ENCODE measurements at places on chromosomes 6 and 20. TPM values are rescaled to one million over a fixed set of nuclear protein-coding genes. Genes with fewer than 3 reads are reported as not detected.

Gene AURKA
- 17.4 TPM for total RNA-seq

Gene DLL1
- total RNA-seq, result 24.3 TPM

DNA sequence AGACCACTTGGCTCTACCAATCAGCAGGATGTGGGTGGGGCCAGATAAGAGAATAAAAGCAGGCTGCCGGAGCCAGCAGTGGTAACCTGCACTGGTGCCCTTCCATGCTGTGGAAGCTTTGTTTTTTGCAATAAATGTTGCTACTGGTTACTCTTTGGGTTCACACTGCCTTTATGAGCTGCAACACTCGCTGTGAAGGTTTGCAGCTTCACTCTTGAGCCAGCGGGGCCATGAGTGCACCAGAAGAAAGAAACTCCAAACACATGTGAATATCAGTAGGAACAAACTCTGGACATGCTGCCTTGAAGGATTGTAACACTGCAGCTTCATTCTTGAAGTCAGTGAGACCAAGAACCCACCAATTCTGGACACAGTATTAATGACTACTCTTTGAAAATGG, 89.9 kb upstream of the MBOAT1 start:
- no peak for DNase-seq
- H3K4me1 ChIP-seq, result no peaks in the 10 kb centered on the region
- H3K27me3 ChIP-seq, result no peaks in the 10 kb centered on the region

DNA sequence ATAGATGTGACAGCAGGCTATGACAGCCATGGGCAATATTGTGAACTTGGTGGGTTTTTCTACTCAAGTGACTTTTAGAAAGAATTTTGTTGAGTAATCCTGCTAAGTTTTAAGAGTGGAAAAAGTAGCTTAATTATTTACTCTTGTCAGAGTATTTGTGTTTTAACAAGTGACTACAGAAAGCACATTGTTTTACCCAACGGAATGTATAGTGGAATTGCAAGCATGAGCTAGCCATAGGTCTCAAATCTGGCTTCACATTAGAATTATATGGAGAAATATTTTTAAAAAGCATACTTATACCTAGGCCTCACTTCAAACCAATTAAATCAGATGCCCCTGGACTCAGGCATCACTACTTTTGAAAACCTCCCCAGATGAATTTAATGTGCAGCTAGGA, 35.5 kb upstream of the GOPC start:
- no peak overlapping the region for H3K27ac ChIP-seq
- no peaks in the 10 kb centered on the region for H3K27me3 ChIP-seq
- no peaks in the 10 kb centered on the region for H3K4me1 ChIP-seq
- H3K36me3 ChIP-seq, result no peaks in the 10 kb centered on the region

DNA sequence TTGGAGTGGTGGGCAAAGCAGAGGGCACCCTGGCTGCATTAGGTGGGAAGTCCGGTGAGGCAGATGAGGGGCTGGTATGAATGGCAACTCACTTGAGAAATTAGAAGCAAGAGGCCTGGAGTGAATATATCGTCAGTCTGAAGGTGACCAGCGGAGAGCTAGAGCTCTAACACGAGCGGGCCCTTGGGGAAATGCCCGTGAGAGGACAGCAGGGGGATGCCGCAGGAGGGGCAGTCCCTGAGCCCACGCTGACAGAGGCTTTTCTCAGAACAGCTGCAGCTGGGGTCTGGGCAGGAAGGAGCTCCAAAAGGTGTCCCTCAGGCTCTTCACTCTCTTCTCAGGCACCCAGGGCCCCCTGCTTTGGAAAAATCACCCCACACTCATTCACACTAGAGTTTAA, 32.0 kb upstream of the CD93 start:
- no peaks in the 10 kb centered on the region for H3K36me3 ChIP-seq
- no peaks in the 10 kb centered on the region for H3K27me3 ChIP-seq
- no peak overlapping the region for H3K27ac ChIP-seq

- H3K27me3 ChIP-seq, result no peaks in the 10 kb centered on the region
- H3K36me3 ChIP-seq, result no peaks in the 10 kb centered on the region
- H3K27ac ChIP-seq, result no peak overlapping the region
- no peak for DNase-seq
- H3K4me1 ChIP-seq, result no peaks in the 10 kb centered on the region
- H3K4me3 ChIP-seq, result no peak overlapping the region
These were observed 54.6 kb upstream of the ID4 start for GRCh38 chr6:19782588-19782987.

DNA sequence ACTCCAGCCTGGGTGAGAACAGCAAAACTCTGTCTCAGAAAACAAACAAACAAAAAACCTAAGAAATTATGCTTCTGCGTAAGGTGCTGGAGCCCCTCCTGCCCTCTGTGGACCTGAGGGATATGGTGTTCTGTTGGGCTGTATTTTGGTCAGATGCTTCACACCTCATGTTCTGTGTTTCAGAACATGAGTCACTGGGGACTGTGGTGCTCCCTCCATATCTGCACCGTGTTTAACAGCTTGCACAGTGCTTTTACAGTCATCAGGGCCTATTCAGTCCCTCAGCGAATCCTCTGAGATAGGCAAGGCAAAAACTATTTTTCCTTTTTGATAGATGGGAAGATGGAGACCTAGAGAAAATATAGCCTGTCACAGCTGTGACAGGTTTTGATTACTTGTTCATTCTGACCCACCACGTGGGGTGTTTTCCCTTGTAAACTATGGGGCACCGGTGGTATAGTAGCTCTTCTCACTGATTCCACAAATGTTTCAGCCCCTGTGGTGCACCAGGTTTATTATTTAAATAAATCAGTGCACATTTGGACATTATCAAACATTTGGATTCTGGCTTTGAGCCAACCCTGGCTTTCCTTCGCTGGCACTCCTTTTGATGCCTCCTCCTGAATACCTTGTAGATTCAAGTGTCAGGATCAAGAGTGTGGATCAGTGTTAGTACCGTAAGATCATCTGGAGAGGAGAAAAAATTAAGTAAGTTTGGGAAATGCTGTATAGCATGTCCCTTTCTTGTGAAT, 9.6 kb downstream of the TTPAL start:
- no peaks in the 10 kb centered on the region for H3K4me1 ChIP-seq
- no peak for DNase-seq
- H3K27me3 ChIP-seq, result no peaks in the 10 kb centered on the region
- H3K4me3 ChIP-seq, result no peak overlapping the region
- no peak overlapping the region for H3K27ac ChIP-seq
- no peaks in the 10 kb centered on the region for H3K36me3 ChIP-seq

DNA sequence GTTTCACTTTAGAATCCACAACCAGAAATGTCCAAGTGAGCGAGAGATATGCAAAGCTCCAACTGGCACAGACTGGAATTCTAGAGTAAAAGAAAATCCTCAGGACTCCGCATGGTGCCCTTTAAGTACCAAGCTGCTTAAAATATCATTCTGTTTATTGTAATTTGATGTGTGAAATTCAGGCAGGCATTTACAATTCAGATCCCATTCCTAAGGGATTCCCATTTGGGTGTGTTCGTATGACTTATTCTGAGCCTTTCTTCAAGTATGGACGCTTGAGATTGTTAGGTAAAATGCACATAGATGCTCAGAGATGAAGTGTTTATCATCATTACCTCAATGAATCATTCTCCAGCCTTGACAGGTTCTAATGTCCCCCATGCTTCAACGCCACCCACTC, 99.3 kb upstream of the EEF1E1 start:
- H3K4me3 ChIP-seq, result no peak overlapping the region
- H3K27ac ChIP-seq, result no peak overlapping the region
- DNase-seq, result no peak
- H3K27me3 ChIP-seq, result no peaks in the 10 kb centered on the region
- H3K36me3 ChIP-seq, result no peaks in the 10 kb centered on the region
- no peaks in the 10 kb centered on the region for H3K4me1 ChIP-seq

All from uterus (tissue), 4 donors.